Tibial nerve (tissue), 4 donors: ENCODE measurements at places on chromosomes 2 and 18.

- no peak for DNase-seq
These were observed 39.4 kb upstream of the ZNF804A start for GRCh38 chr2:184558713-184559464.

DNA sequence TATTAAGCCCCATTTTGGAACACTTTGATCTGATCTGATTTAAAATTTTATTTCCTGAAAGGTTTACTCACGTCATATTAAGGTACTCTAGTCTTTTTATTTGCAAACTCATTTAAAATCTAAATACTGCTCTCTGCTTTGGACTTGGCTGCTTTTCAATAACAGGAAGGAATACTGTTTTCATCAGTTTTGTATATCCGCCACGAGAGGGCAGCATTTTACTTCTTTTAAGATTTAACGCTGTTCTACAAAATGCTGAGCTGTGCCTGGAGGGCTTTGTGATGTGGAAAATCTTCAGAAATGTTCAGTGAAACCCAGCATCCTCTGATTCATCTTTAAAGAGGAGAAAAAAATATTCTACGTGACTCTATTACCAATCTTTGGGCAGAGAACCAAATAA is 37.5 kb upstream of the SLC38A11 start:
- no peak for DNase-seq

- DNase-seq = no peak
These were observed 828.7 kb downstream of the SUCLG1 start for GRCh38 chr2:83630351-83630750.

GRCh38 chr2:233764264-233764663 is 4.2 kb downstream of the UGT1A1 start:
- no peak for DNase-seq

DNA sequence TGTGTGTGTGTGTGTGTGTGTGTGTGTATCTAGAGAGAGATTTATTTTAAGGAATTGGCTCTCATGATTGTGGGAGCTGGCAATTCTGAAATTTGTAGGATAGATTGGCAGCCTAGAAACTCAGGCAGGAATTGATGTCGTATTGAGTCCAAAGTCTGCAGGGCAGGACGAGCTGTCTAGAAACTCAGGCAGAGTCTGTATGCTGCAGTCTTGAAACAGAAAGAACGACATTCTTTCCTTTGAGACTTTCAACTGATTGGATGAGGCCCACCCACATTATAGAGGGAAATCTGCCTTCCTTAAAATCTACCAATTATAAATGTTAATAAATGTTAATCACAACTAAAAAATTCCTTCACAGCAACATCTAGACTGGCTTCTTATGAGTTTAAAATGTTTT is 436.6 kb upstream of the FANCL start:
- no peak for DNase-seq

GRCh38 chr2:43040084-43040854 is 186.1 kb downstream of the ZFP36L2 start:
- no peak for DNase-seq
